ENCODE measurements at places on chromosomes 7 and 10. TPM values are rescaled to one million over a fixed set of nuclear protein-coding genes. Genes with fewer than 3 reads are reported as not detected.

SLC18A2 gene
- total RNA-seq, result not detected

COL26A1 gene
- total RNA-seq, result 0.22 TPM

TMEM26 gene
- not detected for total RNA-seq

SPOCK2 gene
- total RNA-seq, result 291 TPM

ST7 gene
- 7.2 TPM for total RNA-seq

RAMP3 gene
- total RNA-seq, result not detected

SFRP4 gene
- total RNA-seq, result not detected

NEUROG3 gene
- 0.39 TPM for total RNA-seq

PGAM1 gene
- 512 TPM for total RNA-seq

FANK1 gene
- 1.1 TPM for total RNA-seq

CALHM2 gene
- 18.8 TPM for total RNA-seq

CALCR gene
- not detected for total RNA-seq

ZNF503 gene
- 1.3 TPM for total RNA-seq

CLDN15 gene
- 28.7 TPM for total RNA-seq

NMT2 gene
- total RNA-seq, result 24.4 TPM

JAZF1 gene
- total RNA-seq, result 4.3 TPM

UNC5B gene
- 0.12 TPM for total RNA-seq

MMRN2 gene
- 0.05 TPM for total RNA-seq

LARP4B gene
- total RNA-seq, result 103 TPM

DEPP1 gene
- total RNA-seq, result 0.23 TPM

SLC13A1 gene
- total RNA-seq, result not detected

AP3M1 gene
- total RNA-seq, result 50.4 TPM

C10orf53 gene
- total RNA-seq, result not detected

MMD2 gene
- not detected for total RNA-seq

CPED1 gene
- not detected for total RNA-seq

WEE2 gene
- not detected for total RNA-seq

PILRB gene
- total RNA-seq, result 43.6 TPM

MRC1 gene
- total RNA-seq, result 0.05 TPM

MSS51 gene
- total RNA-seq, result 3.8 TPM

AKR1C8 gene
- not detected for total RNA-seq

LRRC61 gene
- total RNA-seq, result 37.3 TPM

MGAM2 gene
- 0.09 TPM for total RNA-seq

HOXA13 gene
- total RNA-seq, result not detected

GPAM gene
- total RNA-seq, result 10.6 TPM

UBTD1 gene
- 4.1 TPM for total RNA-seq

TUBB8 gene
- not detected for total RNA-seq

PRR15 gene
- not detected for total RNA-seq

ZNF467 gene
- total RNA-seq, result 0.37 TPM

ADARB2 gene
- 0.60 TPM for total RNA-seq

ANKRD2 gene
- not detected for total RNA-seq

FAM185A gene
- total RNA-seq, result 7.0 TPM

ACTL6B gene
- total RNA-seq, result not detected

CUZD1 gene
- total RNA-seq, result 1.7 TPM

SEM1 gene
- 31.1 TPM for total RNA-seq

WNT8B gene
- total RNA-seq, result 0.22 TPM

ELMO1 gene
- 113 TPM for total RNA-seq

TRIM24 gene
- 16.2 TPM for total RNA-seq

GPR85 gene
- total RNA-seq, result not detected

GPRIN2 gene
- not detected for total RNA-seq

ZNF727 gene
- total RNA-seq, result 0.19 TPM

NAT16 gene
- total RNA-seq, result not detected

C10orf67 gene
- 0.39 TPM for total RNA-seq

Measured in activated T-cell treated with anti-CD3 and anti-CD28 coated beads, Interleukin-2, amount 50 U/mL, for 72 hours (primary cell).